ENCODE measurements at places on chromosomes 3 and 15. TPM values are rescaled to one million over a fixed set of nuclear protein-coding genes. Genes with fewer than 3 reads are reported as not detected.

TMEM207 gene
- not detected for total RNA-seq

NAALADL2 gene
- 31.3 TPM for total RNA-seq

GRCh38 chr15:36007699-36008098 is 461.7 kb upstream of the DPH6 start:
- no peaks in the 10 kb centered on the region for H3K4me1 ChIP-seq
- H3K27me3 ChIP-seq = no peaks in the 10 kb centered on the region
- no peak for DNase-seq
- no peak overlapping the region for H3K27ac ChIP-seq
- H3K36me3 ChIP-seq = no peaks in the 10 kb centered on the region

- H3K4me3 ChIP-seq = no peak overlapping the region
- no peak for DNase-seq
Observed at GRCh38 chr3:2929574-2929973, 180.6 kb downstream of the IL5RA start.

GRCh38 chr3:153972862-153973261 is 148.3 kb upstream of the ARHGEF26 start:
- DNase-seq = no peak
- H3K27ac ChIP-seq = no peak overlapping the region
- no peaks in the 10 kb centered on the region for H3K27me3 ChIP-seq
- H3K4me1 ChIP-seq = no peaks in the 10 kb centered on the region

DNA sequence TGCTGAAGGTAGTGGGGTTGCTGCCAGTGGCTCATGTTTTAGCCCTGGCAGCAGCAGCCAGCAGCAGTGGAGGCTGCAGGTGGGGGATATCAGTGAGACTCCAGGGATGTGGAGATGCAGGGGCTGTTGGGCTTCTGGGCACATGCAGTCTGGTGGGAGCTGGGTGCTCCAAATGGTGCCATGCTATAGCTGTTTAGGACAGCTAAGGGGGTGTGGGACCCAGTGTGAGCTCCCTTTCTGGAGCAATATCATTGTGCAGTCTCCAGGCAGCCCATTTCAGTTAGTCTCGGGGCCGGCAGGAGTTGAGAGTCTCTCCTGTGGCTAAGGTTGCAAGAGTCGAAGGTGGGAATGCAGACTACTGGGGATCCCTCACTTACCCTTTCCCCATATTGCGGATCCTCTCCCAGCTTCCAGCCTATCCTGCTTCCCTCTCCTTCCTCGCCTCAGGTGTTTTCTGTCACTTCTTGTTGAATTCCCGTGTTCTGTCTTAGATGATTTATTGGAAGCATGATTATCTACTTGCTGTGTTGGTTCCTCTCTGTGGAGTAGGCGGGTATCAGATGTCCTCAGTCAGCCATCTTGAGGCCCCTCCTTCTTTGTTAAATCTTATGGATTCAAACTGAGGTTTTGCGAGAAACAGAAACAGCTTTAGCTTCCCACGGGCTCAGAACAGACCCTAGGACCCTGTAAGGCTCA is 112.0 kb downstream of the FAM43A start:
- H3K27ac ChIP-seq = no peak overlapping the region
- no peaks in the 10 kb centered on the region for H3K36me3 ChIP-seq

DNA sequence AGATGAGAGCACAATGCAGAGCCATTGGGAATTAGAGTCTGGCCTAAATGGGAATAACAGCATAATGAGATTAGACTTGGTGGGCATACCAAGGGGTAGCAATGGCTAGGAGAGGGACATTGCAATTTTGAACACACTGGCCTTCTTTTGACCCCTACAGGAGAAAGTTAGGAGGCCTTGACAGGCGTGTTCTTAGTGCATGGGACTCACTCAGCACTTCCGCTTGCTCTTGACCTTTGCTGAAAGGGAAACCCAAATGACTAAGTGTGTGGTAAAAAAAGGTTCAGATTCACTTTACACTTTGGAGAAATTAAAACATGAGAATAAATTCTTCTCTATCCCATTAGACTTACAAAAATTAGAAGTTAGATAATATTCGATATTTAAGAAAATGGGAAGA is 317.4 kb downstream of the DIPK2A start:
- no peaks in the 10 kb centered on the region for H3K36me3 ChIP-seq
- no peak overlapping the region for H3K27ac ChIP-seq
- H3K4me1 ChIP-seq = no peaks in the 10 kb centered on the region
- no peak for DNase-seq

Data from uterus (tissue), 4 donors.